ENCODE measurements at places on chromosomes 2 and 18.

DNA sequence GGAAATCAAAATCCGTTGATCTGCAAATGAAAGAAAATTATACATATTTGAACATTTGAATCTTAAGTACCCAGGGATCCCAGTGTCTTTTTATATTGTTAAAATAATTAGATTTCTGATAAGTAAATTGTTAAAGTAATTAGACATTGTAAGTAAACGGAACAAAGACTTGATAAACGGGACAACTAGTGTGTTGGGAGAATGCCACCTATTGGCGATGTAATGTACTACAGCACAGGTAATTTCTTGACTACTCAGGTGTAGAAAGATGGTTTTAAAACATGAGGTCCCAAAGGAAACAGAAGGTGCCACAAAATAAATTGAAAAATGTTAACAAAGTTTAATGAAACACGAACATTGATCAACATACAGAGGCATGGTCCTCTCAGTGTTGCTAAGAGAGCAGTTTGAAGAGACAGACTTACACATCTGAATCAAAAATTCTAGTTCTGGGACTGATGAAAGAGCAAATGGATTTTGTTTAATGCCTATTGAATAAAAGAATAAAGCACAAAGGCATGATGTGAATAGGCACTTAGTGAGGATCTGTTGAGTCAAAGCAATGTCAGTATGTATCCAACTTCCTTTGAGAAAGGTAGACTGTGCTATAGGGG, 103.4 kb upstream of the RASGRP3 start:
- DNase-seq, result no peak

DNA sequence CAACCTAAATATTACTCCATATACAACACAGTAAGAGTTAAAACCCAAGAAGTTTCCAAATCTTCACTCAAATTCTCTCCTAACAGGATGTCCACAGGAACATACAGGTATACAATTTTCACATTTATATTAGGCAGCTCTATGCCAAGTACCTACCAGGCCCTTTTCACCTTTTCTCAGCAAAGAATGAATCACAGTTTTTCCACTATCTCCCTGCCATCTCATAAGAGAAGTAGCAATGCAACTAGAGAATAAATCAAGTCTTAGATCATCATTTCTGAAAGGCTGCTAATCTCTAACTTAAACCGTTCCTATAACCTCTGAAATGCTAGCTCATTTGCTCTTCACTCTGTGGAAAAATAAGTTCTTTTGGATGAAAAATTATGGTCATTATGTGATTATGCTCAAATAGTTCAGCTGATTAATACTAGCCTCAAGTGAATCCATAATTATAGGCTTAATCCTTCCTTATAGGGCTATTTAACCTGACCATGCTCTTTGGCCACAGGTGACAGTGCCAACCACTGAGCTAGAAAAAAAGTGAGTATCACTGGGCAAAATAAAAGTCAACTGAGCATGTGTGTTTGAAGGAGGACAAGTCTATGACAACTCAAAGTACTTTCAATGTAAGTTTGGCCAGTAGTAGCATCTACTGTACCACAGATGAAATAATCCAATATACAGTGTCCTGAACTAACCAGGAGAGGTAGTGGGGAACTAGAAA, 79.7 kb downstream of the COBLL1 start:
- no peak for DNase-seq

- no peak for DNase-seq
Observed at GRCh38 chr2:25460261-25460905, 118.7 kb upstream of the DNMT3A start.

DNA sequence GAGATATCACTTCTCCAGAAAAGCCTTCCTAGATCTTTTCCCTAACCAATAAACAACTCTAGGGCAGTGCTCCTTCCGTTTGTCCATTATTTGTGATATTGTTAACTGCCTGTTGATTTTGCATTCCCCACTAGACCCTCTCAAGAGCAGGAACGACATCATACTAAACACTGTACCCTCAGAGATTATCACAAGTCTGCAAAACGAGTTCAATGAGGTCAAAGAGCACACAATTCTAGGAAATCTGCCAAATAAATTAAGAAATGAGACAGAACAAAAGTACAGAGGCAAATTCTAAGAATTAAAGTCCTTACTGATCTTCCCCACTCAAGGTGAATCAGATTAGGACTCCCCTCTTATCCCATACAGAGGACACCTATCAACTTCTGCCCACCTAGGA, 7.6 kb downstream of the RTTN start:
- no peak for DNase-seq

DNA sequence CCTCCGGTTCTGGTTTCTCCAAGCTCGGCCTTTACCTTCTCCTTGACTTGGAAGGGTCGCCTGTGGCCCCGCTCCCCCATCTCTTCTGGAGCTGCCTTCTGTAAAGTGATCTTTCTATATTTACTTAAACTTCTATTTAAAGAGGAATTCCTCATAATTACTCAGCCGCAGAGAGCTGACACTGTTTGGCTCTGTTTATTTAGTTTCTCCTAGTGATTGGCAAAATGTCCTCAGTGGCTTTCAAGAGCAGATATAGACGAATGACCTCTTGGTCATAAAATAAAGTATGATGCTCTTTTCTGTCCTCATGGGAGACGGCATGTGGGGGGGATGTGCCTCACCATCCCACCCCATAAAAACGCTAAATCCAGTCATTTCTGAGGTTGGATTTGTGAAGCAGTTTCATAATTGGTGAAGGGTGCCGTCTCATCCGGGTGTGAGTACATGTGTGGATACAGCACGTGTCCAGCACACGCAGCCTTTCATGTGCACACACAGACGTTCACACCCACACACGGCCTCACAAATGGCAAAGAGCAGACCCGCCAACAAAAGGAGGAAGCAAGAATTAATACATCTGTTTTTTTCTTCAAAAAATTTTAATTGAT, 43.4 kb upstream of the SMAD7 start:
- no peak for DNase-seq

- no peak for DNase-seq
Observed at GRCh38 chr2:21195326-21195725, 71.6 kb downstream of the TDRD15 start.

GRCh38 chr2:9419541-9419940, 3.8 kb downstream of the ITGB1BP1 start:
- no peak for DNase-seq

DNA sequence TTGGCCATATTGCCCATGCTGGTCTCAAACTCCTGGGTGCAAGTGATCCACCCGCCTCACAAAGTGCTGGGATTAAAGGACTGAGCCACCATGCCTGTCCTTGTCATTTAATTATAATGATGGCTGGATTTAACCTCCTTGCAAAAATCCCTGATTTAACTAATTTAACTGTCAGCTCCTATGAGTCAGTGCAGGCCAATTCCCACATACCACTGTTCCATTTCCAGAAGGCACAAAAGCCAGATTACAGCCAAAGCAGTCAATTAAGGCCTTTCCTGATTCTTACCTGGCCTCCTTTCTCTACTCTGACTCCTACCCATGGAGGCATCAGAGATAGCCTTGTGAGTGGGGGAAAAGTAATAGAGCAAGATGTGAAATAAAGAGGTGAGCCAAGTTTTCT, 12.3 kb upstream of the SLC35F5 start:
- DNase-seq, result no peak

GRCh38 chr18:13496691-13497281, 229.6 kb downstream of the FAM210A start:
- DNase-seq, result no peak

- DNase-seq, result no peak
Observed at GRCh38 chr2:62464221-62465007, 41.6 kb downstream of the TMEM17 start.

DNA sequence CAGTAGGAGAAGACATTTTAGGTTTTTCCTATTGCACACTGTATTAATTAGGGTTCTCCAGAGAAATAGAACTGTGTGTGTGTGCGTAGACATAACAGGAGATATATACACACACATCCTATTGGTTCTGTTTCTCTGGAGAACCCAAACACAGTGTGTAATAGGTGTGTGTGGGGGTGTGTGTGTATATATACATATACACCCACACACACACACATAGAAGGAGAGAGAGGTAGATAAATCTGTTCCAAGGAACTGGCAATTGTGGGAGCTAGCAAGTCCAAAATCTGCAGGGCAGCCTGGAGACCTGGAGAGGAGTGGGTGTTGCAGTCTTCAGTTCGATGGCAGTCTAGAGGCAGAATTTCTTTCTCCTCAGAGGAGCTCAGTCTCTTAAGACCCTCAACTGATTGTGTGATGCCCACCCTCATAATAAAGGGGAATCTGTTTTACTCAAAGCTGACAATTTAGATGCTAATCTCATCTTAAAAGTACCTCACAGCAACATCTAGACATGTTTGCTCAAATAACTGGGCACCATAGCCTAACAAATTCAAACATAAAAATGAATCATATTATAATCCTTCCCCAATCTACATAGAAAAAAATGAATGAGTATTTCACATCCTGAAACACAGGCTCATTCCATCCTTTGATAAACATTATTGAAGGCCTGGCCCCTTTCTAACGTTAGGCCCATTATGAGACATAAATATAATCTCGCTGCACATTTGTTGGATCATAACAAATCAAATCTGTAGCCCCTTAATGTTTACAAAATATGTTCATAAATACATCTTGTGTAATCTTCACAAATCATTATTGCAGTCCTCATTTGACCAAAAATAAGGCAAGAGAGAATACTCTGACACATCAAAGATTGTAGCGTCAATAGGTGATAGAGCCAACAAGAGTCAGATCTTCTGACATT, 35.1 kb upstream of the RTN4 start:
- DNase-seq, result no peak

GRCh38 chr18:48855422-48856377, 95.1 kb downstream of the SMAD7 start:
- no peak for DNase-seq

DNA sequence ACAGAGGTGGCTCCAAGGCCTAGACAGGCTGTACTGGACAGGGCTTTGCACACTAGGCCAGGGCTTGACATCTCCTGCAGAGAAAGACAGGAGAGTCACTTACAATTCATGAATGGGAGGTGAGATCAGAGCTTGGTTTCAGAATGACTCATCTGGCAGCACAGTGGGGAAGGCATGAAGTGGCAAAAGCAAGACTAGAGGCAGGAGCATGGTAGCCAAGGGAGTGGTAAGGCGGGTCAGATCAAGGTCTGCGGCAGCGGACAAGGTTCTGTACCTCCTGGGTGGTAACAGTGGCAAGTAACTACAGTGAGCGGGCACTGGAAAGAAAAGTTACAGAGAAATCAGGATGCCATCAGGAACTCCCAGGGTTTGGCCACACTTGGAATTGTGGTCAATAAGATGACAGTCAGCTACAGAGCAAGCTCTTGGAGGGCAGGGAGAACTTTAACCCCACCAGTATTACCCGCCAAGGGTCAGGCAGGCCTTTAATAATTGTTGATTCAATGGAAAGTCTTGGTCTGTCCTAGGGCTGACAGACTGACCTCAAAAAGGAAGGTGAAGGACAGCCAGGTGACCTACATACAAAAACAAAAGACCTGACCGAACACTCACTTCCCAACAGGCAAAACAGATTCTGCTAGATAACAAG, 5.7 kb downstream of the MCFD2 start:
- no peak for DNase-seq
